ENCODE measurements at places on chromosomes 16 and 17.

GRCh38 chr16:72355561-72355960, 183.6 kb upstream of the PMFBP1 start:
- no peak for DNase-seq

- no peak for DNase-seq
These were observed 10.8 kb upstream of the HASPIN start for GRCh38 chr17:3712811-3713463.

DNA sequence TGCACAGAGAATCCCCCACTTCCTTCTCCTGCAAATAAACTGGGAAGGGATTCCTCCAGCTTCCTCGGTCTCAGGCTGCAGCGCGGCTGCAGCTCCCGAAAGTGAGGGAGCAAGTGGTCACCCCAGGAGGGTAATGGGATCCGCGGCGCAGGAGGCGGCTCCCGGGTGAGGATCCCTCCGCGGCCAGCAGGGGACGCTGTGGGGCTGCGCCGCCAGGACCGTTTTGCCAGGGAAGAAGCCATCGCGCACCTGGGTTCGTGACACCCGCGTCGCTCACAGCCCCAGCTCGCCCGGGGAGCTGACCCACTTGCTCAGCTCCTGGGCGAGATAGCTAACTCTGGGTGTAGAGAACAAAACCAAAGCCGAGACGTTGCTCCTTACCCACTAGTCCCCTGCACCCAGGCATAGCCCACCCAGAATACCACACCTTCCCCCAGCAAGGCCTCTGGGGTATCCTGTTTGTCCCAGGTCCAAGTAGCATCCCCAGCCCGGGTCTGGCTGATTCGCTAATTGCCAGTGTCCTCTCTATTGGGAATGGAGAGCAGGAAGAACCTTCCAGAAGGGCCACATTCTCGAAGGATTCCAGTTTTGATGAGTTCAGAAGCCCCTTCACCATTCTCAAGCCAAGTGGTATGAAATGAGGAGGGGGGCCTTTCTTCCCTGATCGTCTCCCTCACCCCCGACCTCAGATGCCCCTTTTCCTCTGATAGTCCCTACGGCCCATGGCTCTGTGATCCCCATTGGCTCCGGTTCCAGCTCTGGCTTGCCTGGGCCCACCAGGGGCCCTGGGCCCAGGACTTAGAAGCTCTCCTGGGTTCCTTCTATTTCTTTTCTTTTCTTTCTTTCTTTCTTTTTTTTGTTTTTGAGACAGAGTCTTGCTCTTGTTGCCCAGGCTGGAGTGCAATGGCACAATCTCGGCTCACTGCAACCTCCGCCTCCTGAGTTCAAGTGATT, 14.1 kb downstream of the CYGB start:
- peak; percentile 73 for DNase-seq

DNA sequence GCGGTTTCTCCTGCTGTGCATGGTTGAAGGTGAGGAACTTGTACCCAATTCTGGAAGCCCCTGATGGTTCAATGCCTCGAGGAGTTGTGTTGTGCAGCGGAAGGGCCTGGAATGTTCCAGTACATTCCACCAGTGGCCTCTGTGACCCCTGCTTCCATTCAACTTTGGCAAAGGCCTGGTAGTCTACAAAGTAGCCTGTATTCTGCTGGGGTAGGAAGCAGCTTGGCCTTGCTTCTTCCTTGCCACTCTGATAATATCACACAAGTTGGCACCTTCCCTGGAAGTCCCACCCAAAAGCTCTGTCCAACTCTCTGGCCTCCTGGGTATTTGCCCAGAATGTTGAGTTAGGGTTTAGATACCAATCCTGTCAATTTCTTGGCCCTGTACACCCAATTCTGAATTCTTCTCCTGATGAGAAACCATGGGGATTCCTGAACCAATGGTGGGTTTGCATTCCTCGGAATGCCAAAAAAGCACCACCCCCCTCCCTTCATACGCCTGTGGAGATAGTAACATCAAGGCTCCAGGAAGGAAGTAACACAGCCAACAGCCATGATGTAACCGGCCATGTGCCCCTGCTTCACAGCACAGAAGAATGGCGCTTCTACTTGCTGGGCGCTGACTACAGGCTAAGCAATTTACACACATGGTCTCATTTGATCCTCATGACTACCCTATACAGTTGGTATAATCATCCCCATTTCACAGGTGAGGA, 11.8 kb upstream of the FAM117A start:
- DNase-seq: no peak

GRCh38 chr17:57651996-57652395, 93.1 kb downstream of the CCDC182 start:
- no peak for DNase-seq
